ENCODE measurements at places on chromosomes 7 and 10.

DNA sequence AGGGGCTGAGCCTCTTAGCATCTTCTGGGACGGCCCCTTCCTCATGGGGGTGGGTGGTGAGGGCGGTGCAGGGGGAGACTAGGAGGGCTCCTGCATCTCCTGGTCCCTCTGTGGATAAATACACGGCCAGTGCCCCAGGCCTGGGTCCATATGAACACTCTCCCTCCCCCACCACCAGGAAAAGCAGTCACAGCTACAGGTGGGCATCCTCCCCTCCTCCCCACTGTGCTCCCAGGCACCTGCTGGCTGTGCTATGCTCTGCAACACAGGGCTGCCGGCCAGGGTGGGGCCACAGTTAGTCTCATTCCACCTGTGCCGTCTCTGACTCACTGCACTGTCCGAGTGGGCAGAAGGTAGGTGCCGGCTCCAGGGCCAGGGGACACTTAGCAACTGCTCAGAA is 87.3 kb upstream of the INSIG1 start:
- peaks cover 23% of the 10 kb centered on the region for H3K4me1 ChIP-seq
- H3K27ac ChIP-seq, result no peak overlapping the region
- no peak overlapping the region for H3K4me3 ChIP-seq
- DNase-seq, result no peak

DNA sequence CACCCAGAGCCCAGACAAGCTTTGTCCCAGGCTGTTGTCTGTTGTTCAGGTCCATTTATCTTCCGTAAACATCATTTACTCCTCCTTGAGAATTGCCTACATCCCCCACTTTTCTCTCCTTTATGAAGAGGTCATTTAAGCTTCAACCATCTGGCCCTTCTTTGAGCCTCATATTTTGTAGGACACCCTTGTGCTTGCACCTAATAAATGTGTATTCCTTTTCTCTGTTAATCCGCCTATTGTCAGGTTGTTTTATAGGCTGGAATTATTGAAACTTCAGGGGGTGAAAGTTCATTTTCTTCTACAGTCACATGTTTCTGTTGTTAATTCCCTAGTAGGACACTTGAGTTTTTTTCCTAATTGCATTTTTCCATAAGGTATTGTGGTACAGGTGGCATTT is 19.6 kb upstream of the CTTNBP2 start:
- no peak for DNase-seq
- H3K4me1 ChIP-seq, result no peaks in the 10 kb centered on the region
- peaks cover 3% of the 10 kb centered on the region for H3K27me3 ChIP-seq
- H3K36me3 ChIP-seq, result no peaks in the 10 kb centered on the region
- H3K4me3 ChIP-seq, result no peak overlapping the region

DNA sequence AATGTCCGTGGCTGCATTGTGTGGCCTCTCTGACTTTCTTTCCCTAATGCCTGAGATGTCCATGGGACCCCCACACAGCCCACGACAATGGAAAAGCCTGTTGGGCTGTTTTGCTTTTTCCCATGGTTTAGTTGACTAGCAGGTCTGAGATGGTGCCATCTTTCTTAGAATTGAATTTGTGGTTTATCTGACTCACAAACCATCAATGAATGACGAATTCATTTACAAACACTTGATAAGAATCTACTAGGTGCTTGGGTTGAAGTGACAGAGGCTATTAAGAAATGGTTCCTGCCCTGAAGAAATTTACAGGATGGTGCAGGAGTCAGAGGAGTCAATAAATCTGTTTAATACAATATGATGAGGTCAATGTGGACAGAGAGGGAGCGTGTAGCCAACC is 75.4 kb downstream of the OTUD1 start:
- no peak overlapping the region for H3K27ac ChIP-seq
- no peak for DNase-seq
- no peak overlapping the region for H3K4me3 ChIP-seq
- no peaks in the 10 kb centered on the region for H3K27me3 ChIP-seq

DNA sequence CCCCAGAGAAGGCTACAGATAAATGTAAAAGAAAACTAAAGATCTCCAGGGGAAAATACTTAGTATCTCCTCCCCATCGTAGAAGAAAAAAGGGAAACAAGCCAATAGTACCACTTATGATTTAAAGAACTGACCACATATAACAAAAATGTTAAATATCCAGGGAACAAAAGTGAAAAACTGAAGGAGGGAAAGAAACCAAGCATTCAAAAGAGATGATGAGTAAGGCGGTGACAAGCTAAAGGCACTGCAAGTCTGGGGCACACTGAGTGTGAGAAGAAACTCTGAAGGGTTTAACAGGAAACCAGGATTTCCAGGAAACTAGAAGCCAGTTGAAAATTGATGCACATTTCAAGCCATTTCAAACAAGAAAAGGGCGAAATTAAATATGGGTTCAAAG is 226.3 kb downstream of the AHR start:
- no peak overlapping the region for H3K4me3 ChIP-seq
- H3K27ac ChIP-seq, result no peak overlapping the region
- no peaks in the 10 kb centered on the region for H3K36me3 ChIP-seq
- no peaks in the 10 kb centered on the region for H3K4me1 ChIP-seq
- no peak for DNase-seq

GRCh38 chr10:132644527-132645246 is 107.1 kb downstream of the INPP5A start:
- no peak overlapping the region for H3K4me3 ChIP-seq
- H3K27ac ChIP-seq, result no peak overlapping the region
- H3K27me3 ChIP-seq, result no peaks in the 10 kb centered on the region
- H3K36me3 ChIP-seq, result peaks cover 11% of the 10 kb centered on the region
- DNase-seq, result no peak
- H3K4me1 ChIP-seq, result no peaks in the 10 kb centered on the region

- H3K4me3 ChIP-seq, result no peak overlapping the region
- peaks cover 24% of the 10 kb centered on the region for H3K4me1 ChIP-seq
- no peak for DNase-seq
- H3K36me3 ChIP-seq, result no peaks in the 10 kb centered on the region
These were observed 233.6 kb upstream of the CCDC6 start for GRCh38 chr10:60139798-60140566.

- DNase-seq, result no peak
- no peak overlapping the region for H3K4me3 ChIP-seq
- H3K27ac ChIP-seq, result no peak overlapping the region
These were observed 74.0 kb downstream of the SCRN1 start for GRCh38 chr7:29915481-29916215.

- H3K27me3 ChIP-seq, result no peaks in the 10 kb centered on the region
- H3K27ac ChIP-seq, result no peak overlapping the region
- no peak for DNase-seq
- peaks cover 33% of the 10 kb centered on the region for H3K36me3 ChIP-seq
- no peaks in the 10 kb centered on the region for H3K4me1 ChIP-seq
These were observed 2.8 kb downstream of the ZNF32 start for GRCh38 chr10:43645866-43646265.

DNA sequence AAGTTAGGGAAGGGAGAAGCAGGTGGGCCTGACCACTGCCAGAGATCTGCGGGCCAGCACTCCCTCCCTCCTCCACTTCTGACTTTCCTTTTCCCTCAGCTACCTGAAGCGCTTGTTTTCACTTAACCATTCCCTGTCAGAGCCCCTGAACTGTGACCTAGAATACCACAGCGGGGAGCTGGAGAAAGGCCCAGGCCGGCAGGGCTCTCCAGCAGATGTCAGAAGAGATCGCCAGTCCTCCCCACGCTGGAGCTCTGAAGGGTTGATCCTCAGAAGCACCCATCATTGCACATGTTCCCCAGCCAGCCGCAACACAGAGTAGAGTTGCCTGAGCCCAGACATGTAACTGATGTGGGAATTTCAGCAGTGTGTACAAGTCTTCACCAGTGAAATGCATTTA is 44.4 kb upstream of the GAD2 start:
- DNase-seq, result no peak
- no peaks in the 10 kb centered on the region for H3K36me3 ChIP-seq
- H3K4me1 ChIP-seq, result no peaks in the 10 kb centered on the region
- no peak overlapping the region for H3K27ac ChIP-seq

GRCh38 chr10:119203006-119203405 is 4.4 kb upstream of the GRK5 start:
- H3K4me1 ChIP-seq, result no peaks in the 10 kb centered on the region
- DNase-seq, result no peak
- H3K4me3 ChIP-seq, result no peak overlapping the region
- peaks cover under 1% of the 10 kb centered on the region for H3K27me3 ChIP-seq
- no peaks in the 10 kb centered on the region for H3K36me3 ChIP-seq
- no peak overlapping the region for H3K27ac ChIP-seq

DNA sequence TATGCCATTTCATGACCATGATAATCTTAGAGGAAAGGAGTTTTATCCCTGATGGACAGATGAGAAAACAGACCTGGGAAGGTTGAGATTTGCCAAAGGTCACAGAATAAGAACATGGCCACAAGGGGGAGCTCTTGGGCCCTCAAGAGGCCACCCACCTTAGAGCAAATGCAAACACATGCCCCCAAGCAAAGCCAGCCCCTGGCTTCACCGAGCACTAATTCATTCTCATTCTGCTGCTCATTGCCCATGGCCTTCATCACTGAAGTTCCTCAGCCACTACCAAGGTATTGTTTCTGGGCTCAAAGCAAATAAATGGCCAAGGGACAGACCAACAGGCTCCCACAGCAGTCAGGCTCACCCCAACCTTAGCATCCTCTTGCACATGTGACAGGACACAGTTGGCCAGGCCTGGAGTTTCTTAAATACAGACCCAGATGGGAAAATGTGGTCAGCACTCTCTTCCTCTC is 44.2 kb downstream of the PDLIM1 start:
- H3K4me1 ChIP-seq, result peaks cover 17% of the 10 kb centered on the region
- no peak overlapping the region for H3K4me3 ChIP-seq
- no peak overlapping the region for H3K27ac ChIP-seq
- peaks cover 13% of the 10 kb centered on the region for H3K36me3 ChIP-seq

GRCh38 chr7:42605406-42606192 is 306.3 kb downstream of the C7orf25 start:
- H3K27me3 ChIP-seq, result no peaks in the 10 kb centered on the region
- no peaks in the 10 kb centered on the region for H3K36me3 ChIP-seq
- no peak overlapping the region for H3K4me3 ChIP-seq
- DNase-seq, result no peak

GRCh38 chr10:109432281-109432680 is 491.0 kb downstream of the XPNPEP1 start:
- H3K4me1 ChIP-seq, result no peaks in the 10 kb centered on the region
- no peaks in the 10 kb centered on the region for H3K36me3 ChIP-seq
- no peak for DNase-seq
- H3K4me3 ChIP-seq, result no peak overlapping the region
- H3K27me3 ChIP-seq, result no peaks in the 10 kb centered on the region
- H3K27ac ChIP-seq, result no peak overlapping the region

DNA sequence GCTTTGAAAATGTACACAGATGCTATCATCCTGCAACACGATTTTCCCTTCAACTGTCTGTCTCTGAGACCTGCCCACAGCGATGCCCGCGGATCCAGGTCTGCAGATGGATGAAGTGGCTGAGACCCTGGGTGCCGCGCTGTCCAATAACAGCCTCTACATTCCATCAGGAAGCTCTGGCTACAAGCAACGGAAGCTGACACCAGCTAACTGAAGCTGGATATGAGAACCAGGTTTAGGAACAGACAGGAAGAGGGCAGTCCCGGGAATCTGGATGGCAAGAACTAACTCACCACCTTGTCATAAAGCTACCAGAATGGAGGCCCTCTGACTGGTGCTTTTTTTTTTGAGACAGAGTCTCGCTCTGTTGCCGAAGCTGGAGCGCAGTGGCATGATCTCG is 32.3 kb upstream of the CTBP2 start:
- no peaks in the 10 kb centered on the region for H3K36me3 ChIP-seq
- H3K27ac ChIP-seq, result no peak overlapping the region
- no peak overlapping the region for H3K4me3 ChIP-seq
- no peaks in the 10 kb centered on the region for H3K27me3 ChIP-seq

- H3K36me3 ChIP-seq, result peaks cover 2% of the 10 kb centered on the region
- H3K4me1 ChIP-seq, result no peaks in the 10 kb centered on the region
- H3K27me3 ChIP-seq, result no peaks in the 10 kb centered on the region
- no peak for DNase-seq
These were observed 39.2 kb downstream of the AIFM2 start for GRCh38 chr10:70093335-70093944.

- H3K4me1 ChIP-seq, result peaks cover 31% of the 10 kb centered on the region
- H3K36me3 ChIP-seq, result peaks cover 3% of the 10 kb centered on the region
- no peak for DNase-seq
- H3K4me3 ChIP-seq, result no peak overlapping the region
These were observed 274.0 kb downstream of the ELFN1 start for GRCh38 chr7:1943933-1944618.

GRCh38 chr7:132500727-132501440 is 75.4 kb downstream of the PLXNA4 start:
- H3K27ac ChIP-seq, result no peak overlapping the region
- no peak for DNase-seq
- no peaks in the 10 kb centered on the region for H3K4me1 ChIP-seq
- no peaks in the 10 kb centered on the region for H3K36me3 ChIP-seq
- no peak overlapping the region for H3K4me3 ChIP-seq
